Effector CD8-positive, alpha-beta T cell (primary cell): ENCODE measurements at places on chromosomes 5 and 9.

DNA sequence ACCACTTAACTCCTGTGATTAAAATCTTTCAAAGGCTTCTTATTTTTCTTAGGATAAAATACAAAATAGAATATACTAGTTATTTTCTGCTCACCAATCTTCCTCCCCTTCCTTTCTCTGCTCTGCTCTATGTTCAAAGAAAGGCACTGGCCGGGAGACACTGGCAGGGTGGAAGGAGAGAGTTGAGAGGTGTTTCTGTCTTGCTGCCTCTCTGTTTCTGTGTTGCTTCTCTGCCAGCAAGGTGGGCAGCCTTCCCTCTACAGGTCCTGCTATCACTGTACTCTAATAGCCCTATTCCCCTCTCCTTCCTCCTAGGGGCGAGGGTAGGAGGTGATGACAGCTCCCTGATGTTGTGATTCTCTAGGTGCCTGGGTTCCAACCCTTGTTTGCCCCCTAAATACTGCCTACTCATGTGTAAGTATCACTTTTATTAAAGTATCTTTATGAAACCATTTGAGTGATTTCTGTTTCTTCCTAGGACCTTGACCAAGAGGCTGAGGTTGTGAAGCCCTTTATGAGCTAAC lies 515.1 kb downstream of the TLE4 start:
- DNase-seq = no peak

DNA sequence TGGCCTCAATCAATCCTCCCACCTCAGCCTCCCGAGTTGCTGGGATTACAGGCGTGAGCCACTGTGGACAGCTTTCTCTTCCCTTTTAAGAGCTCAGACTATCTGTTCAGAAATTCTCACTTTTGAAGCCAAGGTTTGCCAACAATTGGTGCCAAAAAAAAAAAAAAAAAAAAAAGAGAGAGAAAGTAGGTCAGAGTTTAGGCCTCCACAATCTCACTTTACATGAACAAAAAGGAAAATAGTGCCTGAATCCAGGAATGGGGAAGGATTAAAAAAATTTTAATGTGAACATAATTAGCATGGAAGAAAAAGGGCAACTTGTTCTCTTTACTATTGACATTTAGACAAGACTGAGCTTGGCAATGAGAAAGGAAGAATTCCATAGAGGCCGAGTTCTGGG lies 94.1 kb downstream of the NSG2 start:
- DNase-seq = no peak

GRCh38 chr5:115575167-115576070 lies 26.9 kb downstream of the TICAM2 start:
- DNase-seq = no peak

DNA sequence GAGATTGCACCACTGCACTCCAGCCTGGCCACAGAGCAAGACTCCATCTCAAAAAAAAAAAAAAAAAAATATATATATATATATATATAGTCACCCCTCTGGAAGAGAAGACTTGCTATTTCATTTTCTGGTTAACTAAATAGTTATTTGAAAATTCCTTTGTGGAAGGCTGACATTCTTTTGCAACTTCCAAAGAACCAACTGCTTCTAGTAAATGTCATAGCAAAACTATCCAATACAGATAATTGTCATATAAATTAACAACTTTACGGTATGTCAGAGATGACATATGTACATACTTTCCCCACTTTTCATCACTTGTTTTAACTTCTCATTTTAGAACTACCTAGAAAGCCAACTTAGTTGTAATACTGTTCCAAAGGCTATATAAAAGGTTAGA lies 50.9 kb downstream of the PRUNE2 start:
- DNase-seq = no peak

DNA sequence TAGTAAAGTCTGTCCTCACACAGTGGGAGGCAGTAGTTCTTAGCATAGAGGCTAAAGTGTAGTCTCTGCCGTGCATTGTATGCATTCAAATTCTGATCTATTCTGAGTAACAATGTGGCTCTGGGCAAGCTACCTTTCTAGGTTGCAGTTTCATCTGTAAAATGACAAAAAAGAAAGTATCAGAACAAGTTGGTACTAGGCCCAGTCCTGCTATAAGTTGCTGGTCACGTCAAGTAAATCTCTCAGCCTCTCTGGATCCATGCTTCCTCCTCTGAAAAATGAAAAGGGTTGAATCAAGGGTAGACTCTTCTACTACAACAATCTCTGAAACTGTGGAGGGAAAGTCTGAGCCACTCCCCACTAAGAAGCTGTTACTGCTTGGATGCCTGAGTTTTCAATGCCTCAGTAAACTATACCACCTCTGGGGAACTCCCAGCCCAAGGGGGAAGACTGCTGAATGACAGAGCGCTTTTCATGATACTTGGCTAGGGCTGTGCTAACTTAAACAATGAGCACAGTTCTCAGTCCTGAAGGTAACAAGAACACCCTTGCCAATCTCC lies 34.5 kb upstream of the SPARC start:
- DNase-seq = no peak

DNA sequence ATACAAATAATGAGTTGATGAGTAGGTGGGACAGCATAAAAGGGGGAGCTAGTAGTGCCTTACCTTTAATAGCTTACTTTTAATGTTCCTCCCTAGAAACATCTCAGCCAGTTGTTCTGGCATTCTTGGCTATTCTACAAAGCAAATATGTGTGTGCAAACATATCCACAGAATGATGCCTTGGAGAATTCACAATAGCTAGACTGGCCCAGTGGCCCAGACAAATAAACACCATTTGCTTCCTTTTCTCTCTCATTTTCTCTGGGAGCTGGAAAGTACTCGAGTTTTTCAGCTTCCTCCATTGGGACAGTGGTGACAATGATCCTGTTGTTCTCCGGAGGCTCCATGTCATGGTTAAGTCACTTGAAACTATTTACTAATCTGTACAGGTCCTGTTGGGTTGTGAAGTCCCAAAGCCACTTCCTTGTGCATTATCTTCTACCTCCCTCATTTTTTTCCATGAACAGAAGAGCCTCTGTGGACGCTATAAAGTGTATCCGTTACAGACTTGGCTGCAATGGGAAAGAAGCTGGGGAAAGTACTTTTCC lies 122.9 kb downstream of the DMAC1 start:
- no peak for DNase-seq

- DNase-seq = no peak
Observed at GRCh38 chr5:128212191-128212806, 128.7 kb downstream of the SLC12A2 start.

DNA sequence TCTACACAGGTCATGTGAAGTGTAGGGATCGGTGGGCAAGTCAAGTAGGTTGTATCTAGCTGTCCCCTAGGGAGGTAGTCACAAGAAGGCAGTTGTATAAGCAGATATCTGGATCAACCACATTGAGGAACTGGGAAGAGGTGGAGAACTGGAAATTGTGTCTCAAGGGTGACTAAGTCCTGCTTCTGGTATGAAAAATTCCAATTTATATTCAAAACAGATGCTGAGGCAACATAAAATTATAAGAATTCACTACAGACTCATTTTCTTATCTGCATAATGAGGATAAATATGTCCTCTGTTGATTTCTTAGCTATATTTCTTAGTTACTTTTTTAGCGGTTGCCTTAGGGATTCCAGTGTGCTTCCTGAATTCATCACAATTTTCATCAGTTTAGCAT lies 46.8 kb downstream of the GALNT12 start:
- DNase-seq = no peak

DNA sequence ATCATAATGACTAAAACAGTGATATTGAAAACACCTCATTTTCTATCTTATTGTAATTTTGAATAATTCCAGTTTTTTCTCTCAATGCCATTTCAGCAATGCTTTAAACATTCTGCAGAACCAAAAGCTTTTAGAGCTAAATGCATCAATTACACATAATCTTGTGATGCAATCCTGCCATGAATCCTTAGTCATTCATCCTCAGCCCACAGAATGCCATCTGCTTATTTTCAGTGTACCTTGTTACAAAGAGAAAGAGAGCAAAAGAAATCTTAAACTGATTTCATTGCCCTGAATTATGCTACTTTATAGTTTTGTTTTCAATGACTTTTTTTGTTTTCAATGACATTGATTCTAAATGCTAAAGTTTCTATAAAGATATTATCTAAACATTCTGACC lies 1234.8 kb upstream of the C9orf72 start:
- DNase-seq = no peak

GRCh38 chr5:146620669-146621051 lies 104.7 kb upstream of the GPR151 start:
- no peak for DNase-seq

GRCh38 chr5:73122875-73123810 lies 2.8 kb downstream of the TMEM171 start:
- DNase-seq = no peak

- no peak for DNase-seq
Observed at GRCh38 chr5:757346-757930, 27.1 kb downstream of the ZDHHC11B start.

- no peak for DNase-seq
Observed at GRCh38 chr9:136711751-136712689, at the start of gene DIPK1B. TSS of gene DIPK1B (plus strand) at chr9:136712572. CDS start at chr9:136712666, 94 bp downstream.

DNA sequence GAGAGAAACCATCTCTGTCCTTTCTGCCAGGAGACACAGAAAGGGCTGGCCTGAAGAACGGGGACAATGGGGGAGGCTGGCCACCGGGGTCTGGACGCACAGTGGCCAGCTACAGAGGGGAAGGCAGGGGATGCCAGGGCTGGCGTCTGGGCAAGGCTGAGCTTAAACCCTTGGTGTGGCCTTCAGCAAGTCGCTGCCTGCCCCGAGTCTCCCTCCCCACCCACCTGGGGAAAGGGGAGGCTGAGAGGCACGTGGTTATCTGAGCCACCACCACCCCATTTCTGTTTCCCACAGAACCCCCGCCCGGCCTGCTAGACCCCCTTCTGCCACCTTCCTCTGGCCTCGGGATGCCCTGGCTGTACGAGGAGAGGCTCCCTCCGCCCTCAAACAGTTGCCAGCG lies 115.3 kb downstream of the VAV2 start:
- no peak for DNase-seq

DNA sequence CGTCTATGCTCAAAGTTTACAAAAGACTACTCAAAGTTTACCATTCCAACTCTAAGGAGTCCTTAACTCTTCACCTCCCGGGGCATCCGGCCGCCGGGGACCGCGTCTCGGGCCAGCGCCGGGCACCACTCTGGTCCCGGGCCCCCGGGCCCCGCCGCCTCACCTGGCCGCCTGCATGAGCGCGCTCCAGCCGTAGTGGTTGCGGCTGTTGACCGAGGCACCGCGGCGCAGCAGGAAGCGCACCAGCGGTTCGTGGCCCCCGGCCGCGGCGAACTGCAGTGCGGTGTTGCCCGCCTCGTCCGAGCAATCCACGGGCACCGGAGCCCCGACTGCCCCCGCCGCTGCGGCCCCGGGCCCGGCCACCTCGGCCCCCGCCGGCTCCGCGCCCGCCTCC lies 388 bp downstream of the ANKS6 start:
- DNase-seq = no peak

DNA sequence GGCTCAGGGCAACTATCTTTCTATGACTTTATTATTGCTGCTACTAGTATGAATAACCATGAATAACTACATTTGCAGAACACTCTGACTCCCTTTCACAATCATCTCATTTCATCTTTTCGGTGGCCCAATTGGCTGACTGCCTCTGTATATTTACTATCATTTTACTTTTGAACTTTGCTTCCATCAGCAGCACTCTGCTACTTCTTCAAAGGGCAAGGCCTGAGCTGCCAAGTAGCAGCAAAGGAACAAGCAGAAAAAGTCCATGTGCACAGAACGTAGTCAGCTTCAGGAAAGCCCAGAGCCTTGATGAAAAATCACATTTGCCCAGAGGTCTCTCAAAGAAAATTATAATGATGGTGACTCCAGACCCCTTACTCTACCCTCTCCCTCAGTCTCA lies 214.5 kb upstream of the PUM3 start:
- no peak for DNase-seq

DNA sequence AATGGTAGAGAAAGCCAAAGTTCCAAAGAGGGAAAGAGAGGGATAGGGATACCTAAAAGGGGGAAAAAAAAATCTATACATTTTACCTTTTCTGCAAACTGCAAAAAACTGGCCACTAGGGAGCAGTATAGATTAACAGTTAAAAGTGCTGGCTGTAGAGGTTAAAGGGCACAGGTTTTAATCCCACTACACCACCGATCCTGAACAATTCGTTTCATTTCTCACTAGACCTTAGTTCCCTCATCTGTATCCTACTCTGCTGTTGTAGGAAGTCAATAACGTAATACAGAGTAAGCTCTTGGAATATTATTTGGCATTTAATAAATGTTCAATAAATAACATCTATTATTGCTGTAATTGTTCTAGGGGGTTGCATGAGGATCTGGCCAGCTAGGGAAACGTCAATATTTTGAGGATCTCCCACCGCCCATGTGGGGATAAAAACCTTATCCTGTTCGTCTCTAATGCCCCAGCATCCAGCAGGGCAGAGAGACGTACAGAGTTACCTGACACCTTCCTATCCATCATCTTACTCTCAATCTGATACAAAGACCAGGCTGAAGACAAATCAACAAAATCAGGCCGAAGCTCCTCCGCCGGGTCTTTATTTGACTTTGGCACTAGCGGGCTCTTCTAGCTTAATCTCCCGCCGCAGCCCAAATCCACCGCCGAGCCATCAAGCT lies 757 bp downstream of the CDC26 start:
- no peak for DNase-seq

- no peak for DNase-seq
Observed at GRCh38 chr9:6551136-6551535, 94.4 kb downstream of the GLDC start.

DNA sequence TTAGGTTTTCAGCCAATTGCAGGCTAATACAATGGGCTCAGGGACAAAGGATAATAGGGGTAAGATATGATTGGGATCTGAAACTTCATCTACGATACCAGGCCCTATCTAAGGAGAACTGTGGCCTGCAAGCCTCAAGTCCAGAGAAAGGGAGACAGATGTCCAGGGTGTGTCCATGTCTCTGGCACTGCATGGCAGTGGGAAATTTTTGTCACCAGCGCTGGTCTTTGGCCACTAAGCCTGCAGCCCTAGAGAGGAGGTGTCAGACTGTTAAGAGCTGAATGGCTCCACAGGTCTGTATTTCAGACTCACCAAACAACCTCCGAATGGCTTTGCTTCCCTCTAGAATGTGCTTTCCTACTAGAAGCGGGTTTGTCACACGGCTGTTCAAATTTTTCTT lies 6.6 kb upstream of the CNOT6 start:
- no peak for DNase-seq

GRCh38 chr5:42381973-42382372 lies 41.3 kb upstream of the GHR start:
- no peak for DNase-seq

DNA sequence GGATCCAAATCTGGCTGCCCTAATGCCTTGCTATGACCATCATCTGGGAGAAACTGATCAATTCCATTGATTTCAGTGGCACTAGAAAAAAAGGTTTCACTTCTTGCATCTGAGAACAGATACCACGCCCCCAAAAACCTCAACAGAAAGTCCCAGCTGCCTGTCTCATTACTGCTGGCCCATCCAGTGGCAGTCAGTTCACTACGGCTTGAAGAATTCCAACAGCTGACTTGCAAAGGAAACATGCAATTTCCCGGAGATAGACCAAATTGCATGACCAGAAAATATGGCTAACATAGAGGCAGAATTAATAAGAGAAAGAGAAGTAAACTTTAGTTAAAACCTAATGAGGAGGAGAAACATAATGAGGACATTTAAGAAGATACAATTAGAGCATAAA lies 48.6 kb downstream of the UGCG start:
- DNase-seq = no peak
